AG08396 (cell line): ENCODE measurements at places on chromosomes 4 and X.

GRCh38 chr4:162715401-162715800 lies 451.3 kb downstream of the NAF1 start:
- no peak for DNase-seq

DNA sequence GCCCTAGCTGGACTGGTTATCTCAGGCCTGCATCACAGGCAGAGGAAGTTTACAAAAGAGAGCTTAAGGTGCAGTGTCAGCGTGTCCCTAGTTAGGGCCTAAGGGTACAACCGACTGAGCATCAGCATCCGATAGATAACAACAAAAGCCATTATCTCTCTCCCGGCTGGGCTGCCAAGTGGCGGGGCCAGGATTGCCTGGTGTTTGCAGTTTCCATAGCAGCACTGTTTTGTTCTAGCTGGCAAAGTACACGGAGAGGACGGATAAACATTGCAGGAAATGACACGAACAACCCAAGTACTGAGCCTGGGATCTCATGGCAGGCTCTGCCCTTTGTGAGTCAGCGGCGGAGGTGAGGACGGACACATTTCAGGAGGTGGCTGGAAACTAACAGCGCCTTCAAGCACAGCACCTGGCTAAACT lies 104.7 kb upstream of the NOCT start:
- DNase-seq: peak; percentile 87

- no peak for DNase-seq
Observed at GRCh38 chr4:153413842-153414241, 52.3 kb upstream of the TMEM131L start.

- no peak for DNase-seq
Observed at GRCh38 chrX:9874483-9874882, 88.3 kb downstream of the SHROOM2 start.

- no peak for DNase-seq
Observed at GRCh38 chr4:90503677-90504076, 376.5 kb downstream of the CCSER1 start.

GRCh38 chr4:182163180-182163579 lies 80.0 kb upstream of the TENM3 start:
- DNase-seq: no peak

DNA sequence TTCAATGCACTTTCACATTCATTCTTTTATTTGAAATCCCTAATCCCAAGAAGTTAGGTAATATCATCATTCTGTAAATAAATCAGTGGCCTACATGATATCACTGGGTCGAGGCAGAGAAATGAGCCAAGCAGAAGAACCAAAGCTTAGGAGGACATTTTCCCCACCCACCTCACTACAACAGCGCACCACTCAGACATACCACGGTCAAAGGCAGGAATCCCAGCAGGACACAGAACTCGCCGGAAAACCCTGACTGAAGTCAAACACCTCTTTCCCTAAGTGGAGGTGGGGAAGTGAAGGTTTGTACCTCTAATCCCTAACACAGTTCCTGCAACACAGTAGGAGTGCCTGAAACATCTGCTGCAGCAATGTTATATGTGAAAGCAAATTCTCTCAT lies 21.5 kb downstream of the RELL1 start:
- DNase-seq: no peak

DNA sequence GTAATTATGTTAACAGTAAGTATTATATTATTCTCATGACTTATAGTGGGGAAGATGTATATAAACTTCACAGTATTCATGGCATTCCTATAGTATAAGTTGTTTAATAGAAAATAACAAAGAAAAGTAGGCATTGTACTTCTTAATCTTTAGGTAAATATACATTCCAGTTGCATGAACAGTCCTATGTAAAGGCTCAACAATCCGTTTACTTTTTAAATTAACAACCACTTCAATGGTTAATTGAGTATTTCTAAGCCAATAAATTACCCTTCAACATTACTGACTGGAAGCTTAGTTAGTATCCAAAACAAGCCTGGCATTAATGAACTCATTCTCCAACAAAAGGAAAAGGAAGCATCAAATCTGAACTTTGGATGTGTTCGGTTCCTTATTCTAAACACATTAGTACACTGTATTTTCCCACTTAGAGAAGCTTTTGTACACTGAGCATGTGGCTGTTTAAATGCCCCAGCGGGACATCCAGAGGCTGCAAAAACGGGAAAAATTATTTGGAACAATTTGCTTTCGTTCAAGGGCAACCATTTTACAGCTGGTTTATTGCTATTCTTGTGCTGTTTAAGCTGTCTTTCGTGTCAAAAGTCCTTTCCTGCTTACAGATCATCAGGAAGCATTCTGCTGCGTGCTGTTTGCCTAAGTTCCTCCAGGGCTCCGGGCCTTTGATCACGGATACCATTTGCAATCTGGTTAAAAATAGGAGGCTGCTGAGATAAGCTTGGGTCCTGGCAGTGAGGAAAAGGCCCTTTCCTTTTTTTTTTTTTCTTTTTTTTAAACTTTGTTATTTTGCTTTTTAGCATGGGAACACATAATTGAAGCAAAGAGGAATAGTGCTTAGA lies 460.3 kb downstream of the SPRY1 start:
- DNase-seq: peak; percentile 46

GRCh38 chr4:4271912-4272311 lies 18.0 kb downstream of the LYAR start:
- no peak for DNase-seq

DNA sequence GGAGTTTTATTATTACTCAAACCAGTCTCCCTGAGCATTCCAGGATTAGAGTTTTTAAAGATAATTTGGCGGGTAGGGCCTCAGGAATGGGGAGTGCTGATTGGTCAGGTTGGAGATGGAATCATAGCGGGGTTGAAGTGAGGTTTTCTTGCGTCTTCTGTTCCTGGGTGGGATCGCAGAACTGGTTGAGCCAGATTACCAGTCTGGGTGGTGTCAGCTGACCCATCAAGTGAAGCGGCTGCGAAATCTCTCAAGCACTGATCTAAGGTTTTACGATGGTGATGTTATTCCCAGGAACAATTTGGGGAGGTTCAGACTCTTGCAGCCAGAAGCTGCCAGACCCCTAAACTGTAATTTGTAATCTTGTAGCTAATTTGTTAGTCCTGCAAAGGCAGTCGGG lies 25.1 kb upstream of the SETD7 start:
- no peak for DNase-seq

- no peak for DNase-seq
Observed at GRCh38 chr4:2598511-2599303, 62.3 kb downstream of the FAM193A start.

GRCh38 chr4:64756016-64756415 lies 346.8 kb upstream of the TECRL start:
- no peak for DNase-seq

DNA sequence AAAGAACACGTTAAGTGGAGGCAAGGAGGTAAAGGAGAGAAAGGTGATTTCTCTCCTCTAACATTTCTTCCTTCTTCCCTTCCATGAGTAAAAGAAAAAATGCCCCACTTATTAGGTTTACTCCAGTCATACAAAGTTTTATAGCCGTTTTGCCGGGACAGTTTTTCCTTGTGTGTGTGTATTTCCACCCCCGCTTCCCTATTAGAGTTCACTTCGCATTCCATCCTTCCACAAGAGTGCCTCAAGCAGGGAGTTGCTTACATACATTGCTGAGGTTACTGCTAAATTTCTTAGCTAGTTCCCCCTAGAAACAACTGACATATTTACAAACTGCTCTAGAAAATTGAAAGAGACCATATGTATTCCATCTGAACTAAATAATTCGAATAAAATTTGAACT lies 45.2 kb upstream of the BMP15 start:
- DNase-seq: no peak

GRCh38 chr4:169619518-169619957 lies 840 bp upstream of the CLCN3 start:
- DNase-seq: peak; percentile 34

GRCh38 chrX:43373032-43373431 lies 283.1 kb upstream of the MAOA start:
- DNase-seq: no peak
